ENCODE measurements at places on chromosomes 13 and 19.

DNA sequence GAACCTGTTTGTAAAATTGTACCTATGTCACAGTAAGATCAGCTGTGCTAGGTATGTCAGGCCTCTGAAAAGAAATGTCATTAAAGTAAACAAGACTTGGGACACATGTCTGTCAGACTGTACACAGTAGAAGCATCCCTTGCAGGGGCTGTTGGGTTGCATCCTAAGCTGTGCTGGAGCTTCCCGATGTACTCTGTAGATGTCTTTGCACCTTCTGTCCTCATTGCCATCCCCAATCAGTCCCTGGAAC is 48.7 kb upstream of the GPR183 start:
- no peak for DNase-seq

- DNase-seq = no peak
Measured at GRCh38 chr19:8697671-8698432, 743 bp downstream of the ACTL9 start.

GRCh38 chr13:49587311-49587847 is 2.0 kb upstream of the RCBTB1 start:
- no peak for DNase-seq

DNA sequence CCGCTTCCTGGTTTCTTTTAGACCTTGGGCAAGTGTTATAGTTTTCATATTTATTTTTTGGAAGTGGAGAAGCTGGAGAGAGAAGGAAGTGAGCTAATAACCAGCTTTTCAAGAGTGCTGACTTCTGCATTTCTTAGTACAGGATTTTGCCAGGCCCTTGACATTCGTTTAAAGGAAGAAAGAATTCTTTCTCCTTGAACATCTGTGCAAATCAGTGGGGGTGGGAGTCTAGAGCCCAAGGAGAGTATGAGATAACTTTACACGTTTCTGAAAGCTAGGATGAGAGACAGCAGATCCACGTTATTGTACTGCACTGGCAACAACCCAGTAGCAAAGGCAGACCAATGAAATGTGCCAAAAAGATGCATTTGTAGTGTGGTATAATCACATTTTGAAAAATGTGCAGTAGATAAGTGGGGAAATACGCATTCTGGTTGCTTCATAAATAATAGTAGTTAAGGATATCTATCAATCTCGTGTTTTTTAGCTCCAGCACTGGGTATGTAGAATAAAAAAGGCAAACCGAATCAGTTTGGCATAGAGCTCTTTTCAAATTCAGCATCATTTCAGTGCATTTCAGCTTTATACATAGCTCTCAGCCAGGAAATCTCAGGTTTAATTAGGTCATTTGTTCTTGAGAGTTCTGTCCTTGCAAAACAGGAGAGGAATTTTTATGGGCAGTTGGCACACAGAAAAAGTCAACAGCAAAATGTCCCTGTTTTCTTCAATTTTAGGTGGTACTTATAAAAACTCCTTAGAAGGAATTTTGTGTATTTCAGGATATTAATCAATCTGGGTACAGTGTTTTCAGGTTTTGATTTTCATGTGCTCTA is 4.3 kb downstream of the RNF113B start:
- DNase-seq = no peak

- DNase-seq = no peak
Measured at GRCh38 chr13:113171250-113172125, 13.0 kb downstream of the PROZ start.

Measured in BE2C (cell line).